ENCODE measurements at places on chromosomes 4 and X.

- no peak for DNase-seq
Measured at GRCh38 chrX:103398421-103398864, 22.1 kb downstream of the BEX3 start.

DNA sequence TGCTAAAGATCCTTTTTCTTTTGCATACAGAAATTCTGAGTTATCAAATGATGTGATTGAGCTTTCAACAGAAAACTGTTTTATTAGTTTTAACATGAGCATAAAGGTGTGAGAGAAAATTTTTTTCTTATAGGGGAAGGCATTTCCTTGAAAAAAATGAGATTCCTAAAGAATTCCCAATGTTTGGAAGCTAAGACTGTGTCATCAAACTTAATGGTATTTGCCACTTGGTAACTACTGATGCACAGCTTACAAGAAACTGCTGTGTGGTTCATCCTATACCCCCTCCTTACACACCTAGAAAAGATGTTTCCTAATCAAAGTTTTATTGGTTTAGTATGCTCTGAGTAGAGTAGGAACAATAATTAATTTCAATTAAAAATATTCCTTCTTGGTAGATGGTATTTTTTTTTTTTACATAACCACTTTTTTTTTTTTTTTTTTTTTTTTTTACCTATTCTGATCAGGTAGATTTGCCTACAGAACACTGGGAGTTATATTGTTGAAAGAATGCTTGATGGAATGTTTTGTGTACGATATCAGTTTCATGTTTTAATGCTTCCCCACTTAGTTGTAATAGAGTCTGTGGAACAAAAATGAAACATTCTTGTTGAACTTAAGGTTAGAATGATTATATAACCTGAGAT, 6.0 kb downstream of the PTPN13 start:
- DNase-seq: no peak

GRCh38 chrX:15751155-15751819, 13.2 kb downstream of the CA5B start:
- no peak for DNase-seq

GRCh38 chr4:109631532-109632108, 71.6 kb downstream of the MCUB start:
- DNase-seq: no peak

GRCh38 chr4:10694151-10694827, 9.7 kb upstream of the CLNK start:
- no peak for DNase-seq

GRCh38 chrX:129717892-129718291, 20.9 kb upstream of the XPNPEP2 start:
- DNase-seq: no peak

- DNase-seq: no peak
Measured at GRCh38 chrX:24607616-24608015, 39.5 kb downstream of the PCYT1B start.

DNA sequence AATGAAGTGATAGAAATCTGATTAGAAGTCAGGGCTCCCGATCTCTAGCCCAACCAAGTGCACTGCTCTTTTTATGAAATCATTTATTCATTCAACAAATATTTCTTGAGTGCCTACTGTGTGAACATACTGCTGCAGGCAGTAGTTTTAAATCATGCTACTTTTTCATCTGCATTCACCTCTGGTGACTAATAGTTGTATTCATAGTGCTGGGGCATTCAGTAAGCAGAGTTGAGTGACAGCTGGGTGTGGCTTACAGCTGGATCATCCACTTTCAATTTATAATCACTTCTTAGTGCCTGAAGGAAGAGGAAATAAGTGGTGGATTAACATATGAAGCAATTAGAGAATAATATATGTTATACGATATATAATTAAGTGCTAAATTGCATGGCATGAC, 94.1 kb upstream of the HPRT1 start:
- DNase-seq: no peak

- no peak for DNase-seq
Measured at GRCh38 chr4:38582889-38583470, 81.0 kb upstream of the KLF3 start.

- DNase-seq: no peak
Measured at GRCh38 chrX:154525606-154526490, 9.8 kb upstream of the FAM3A start.

- no peak for DNase-seq
Measured at GRCh38 chr4:16110199-16110598, 26.4 kb upstream of the PROM1 start.

DNA sequence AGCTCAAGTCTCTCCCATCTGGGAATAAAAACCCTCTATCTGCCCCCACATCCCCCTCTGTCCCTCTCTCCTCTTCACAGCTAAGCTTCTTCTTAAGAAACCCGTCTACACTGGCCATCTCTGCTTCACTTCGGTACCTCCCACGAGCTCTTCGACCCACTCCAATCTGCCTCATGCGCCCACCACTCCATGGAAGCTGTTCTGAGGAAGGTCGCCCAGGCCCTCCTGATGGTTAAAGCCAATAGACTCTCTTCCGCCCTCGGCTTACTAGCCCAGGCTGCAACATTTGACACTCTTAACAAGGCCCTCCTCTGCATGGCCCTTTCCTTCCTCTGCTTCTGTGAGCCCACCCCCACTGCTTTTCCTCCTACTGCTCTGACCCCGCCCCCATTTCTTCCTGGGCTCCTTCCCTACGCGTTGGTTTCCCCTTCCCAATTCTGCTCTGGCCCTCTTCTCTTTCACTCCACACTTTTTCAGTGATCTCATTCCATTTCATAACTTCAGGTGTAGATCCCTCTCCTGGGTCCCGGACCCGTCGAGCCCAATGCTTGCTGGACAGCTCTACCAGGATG, 11.8 kb downstream of the IQSEC2 start:
- no peak for DNase-seq

GRCh38 chr4:74487771-74488170, 42.8 kb downstream of the AREG start:
- DNase-seq: no peak

DNA sequence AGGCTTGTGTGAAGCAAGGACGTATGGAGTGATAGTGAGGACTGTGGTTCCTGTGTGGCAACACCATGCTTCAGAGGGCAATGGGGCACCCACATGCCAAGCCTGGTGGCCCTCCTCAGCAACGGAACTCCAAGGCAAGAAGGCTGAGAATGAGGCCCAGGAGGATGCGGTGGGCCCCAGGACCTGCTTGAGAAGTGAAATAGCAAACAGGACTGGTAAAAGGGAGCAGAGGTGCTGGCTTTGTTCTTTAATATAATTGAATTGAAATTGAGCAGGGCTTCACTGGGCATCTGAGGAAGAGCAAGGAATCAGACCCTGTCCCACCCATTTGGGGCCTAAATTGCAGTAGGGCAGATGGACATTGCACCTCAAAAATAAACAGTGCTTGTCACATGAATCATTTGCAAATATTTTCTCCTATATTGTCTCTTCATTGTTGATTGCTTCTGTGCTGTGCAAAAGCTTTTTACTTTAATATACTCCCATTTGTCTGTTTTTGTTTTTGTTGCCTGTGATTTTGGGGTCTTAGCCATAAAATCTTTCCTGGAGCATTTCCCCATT, 2.3 kb downstream of the TMEM187 start:
- DNase-seq: no peak

All from activated T-cell treated with anti-CD3 and anti-CD28 coated beads for 1 hour (primary cell).